CD4-positive, alpha-beta T cell treated with Interleukin-10 for 1 hour (primary cell): ENCODE measurements at places on chromosomes 7 and 10.

GRCh38 chr10:104002911-104003310, 36.0 kb downstream of the SLK start:
- DNase-seq: no peak

DNA sequence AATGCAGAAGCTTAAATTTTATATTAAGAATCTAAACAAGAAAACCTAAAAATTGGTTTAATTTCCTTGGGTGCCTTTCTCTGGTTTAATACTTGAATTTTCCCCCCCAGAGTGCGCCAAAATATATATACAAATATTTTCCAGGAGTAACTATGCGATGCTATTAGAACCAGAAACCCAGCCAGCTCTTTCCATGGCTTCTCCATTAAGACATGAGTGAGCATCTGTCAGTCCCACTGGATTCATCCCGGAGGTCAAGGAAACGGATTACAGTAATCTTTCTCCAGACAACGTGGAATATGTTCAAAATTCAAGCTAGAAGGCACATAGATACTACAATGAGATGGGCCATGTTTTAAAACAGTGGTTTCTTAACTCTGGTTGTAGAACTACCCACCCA, 148.8 kb downstream of the TAX1BP1 start:
- no peak for DNase-seq

GRCh38 chr10:22635650-22636049, 78.7 kb downstream of the PIP4K2A start:
- no peak for DNase-seq

- DNase-seq: peak; percentile 54
Observed at GRCh38 chr10:11147722-11148121, 130.1 kb downstream of the CELF2 start.

GRCh38 chr7:130853503-130854279, 119.7 kb upstream of the KLF14 start:
- no peak for DNase-seq
